Gastroesophageal sphincter (tissue), 4 donors: ENCODE measurements at places on chromosomes 6 and 20. TPM values are rescaled to one million over a fixed set of nuclear protein-coding genes. Genes with fewer than 3 reads are reported as not detected.

The LRFN2 gene
- total RNA-seq: not detected

The MOG gene
- not detected for total RNA-seq

The ZC2HC1B gene
- total RNA-seq: not detected

The BNIP5 gene
- not detected for total RNA-seq

The ALDH8A1 gene
- total RNA-seq: 1.2 TPM

The MAS1 gene
- not detected for total RNA-seq

The NOX3 gene
- 0.54 TPM for total RNA-seq

The RSPH3 gene
- total RNA-seq: 6.7 TPM

The FAM209B gene
- not detected for total RNA-seq

The DDX43 gene
- total RNA-seq: 1.9 TPM

The SYNGAP1 gene
- total RNA-seq: 9.1 TPM

The DPPA5 gene
- not detected for total RNA-seq

The VPS52 gene
- total RNA-seq: 32.4 TPM

The CFB gene
- total RNA-seq: 30.8 TPM

The TNF gene
- not detected for total RNA-seq

The LAMA4 gene
- 275 TPM for total RNA-seq

The AVP gene
- not detected for total RNA-seq

The HLA-DQA1 gene
- total RNA-seq: 1.7 TPM

The DCDC2 gene
- total RNA-seq: not detected

The FRK gene
- 0.42 TPM for total RNA-seq

The VSX1 gene
- total RNA-seq: not detected

The LRRN4 gene
- total RNA-seq: not detected

The PTCRA gene
- not detected for total RNA-seq

The ADAT2 gene
- 2.7 TPM for total RNA-seq

The TGM3 gene
- 2.4 TPM for total RNA-seq

The ZC3H12D gene
- 0.85 TPM for total RNA-seq

The C6orf15 gene
- not detected for total RNA-seq

The BMP2 gene
- 5.3 TPM for total RNA-seq

The NCOA6 gene
- 33.6 TPM for total RNA-seq

The RBCK1 gene
- total RNA-seq: 50.9 TPM

The IP6K3 gene
- total RNA-seq: 2.7 TPM

The CDH26 gene
- 0.62 TPM for total RNA-seq

The MUCL3 gene
- 0.04 TPM for total RNA-seq
